AG10803 (cell line): ENCODE measurements at places on chromosomes 12 and 14.
A peak's percentile ranks its signal among the peaks of the same experiment; 100 is the strongest.

DNA sequence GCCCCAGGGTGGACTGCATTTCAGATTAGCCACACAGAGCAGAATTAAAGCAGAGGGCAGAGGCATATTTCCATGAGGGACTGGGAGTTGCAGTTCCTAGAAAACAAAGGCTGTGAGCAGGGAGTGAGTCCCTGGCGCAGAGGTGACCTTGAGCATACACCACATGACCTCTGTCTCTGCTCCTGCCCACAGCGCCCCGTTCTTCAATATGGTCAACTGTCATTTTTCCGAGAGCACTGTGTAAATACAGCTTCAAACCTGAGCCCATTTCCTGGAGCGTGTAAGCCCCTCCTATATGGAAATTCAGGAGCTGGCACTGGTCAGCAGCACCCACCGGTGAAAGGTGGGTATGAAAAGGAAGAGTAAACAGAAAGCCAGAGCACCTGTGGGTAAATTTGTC is 192.2 kb upstream of the PELI2 start:
- no peak for DNase-seq

DNA sequence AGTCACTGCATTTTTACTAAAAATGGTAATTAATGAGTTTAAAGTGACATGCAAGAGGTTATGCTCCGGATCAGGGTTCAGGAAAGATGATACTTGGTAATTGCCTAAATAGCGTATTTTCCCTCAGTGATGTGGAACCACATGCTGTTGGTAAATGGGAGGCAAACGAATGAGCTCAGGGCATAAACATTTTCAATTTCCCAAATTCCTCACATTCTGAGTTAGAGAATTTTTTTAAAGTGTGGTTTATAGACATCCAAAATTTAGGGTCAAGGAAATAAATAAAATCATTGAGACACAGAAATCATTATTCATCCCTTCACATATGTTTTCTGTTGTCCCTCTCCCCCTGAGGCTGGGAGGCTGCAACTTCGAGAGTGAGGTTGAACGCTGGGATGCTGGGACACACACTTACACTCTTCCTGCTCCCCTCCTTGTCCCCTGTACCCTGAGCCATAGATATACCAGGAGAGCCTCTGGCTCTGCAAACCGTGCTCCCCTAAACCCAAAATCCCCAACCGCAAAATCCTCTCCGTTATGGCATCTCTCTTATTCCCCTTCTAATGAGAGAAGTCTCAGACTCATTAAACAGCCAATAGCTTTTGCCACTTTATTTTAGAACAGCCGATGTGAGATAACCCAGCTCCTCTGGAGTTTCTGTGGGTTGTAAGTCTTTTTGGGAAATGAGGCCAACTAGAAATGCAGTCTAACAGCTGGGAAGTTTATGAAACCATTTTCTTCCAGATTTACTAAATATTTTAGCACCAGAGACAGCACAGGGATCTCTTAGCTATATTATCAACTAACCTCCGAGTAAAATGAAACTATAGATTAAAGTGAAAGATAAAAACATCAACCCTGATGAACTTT is 21.4 kb upstream of the ADGRD1 start:
- peak; percentile 84 for DNase-seq

- no peak for DNase-seq
Measured at GRCh38 chr12:147242-147641, 66.7 kb downstream of the SLC6A12 start.

- no peak for DNase-seq
Measured at GRCh38 chr14:100802766-100803165, 23.2 kb upstream of the MEG3 start.

DNA sequence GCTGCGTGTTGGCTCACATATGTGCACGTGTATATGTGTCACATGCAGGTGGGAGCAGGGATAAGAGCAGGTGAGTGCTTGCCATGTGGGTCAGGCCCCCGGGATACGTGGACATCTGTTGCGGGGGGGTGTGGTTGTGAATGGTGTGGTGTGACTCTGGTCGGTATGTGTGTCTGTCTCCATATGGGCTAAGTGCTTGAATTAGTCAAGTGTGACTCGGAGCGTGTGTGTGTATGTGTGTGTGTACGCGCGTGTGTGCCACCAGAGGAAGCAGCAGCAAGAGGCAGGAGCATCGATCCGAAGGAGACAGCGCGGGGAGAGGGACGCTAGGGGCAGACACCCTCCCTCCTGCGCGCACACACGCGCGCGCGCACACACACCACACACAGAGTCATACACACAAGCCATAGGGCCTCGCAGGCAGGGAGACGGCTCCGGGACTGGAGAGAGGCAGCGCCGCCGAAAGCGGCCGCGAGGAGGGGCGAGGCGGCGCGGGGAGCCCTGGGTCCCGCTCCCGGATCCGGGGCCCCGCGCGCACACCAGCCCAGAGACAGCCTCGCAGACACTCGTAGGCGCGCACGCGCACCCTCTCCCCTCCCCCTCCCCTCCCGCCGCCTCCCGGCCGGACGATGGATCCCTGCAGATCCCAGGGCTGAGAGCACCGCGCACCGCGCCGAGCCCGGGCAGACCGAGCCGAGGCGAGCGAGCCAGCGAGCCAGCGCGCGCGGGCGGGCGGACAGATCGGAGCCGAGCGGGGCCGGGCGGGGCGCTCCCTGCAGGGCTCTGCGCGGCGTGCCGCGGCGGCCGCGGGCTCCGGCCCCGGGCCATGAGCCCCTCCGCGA is at the start of gene ASIC1:
ASIC1 (plus strand) TSS at position 597 of the 842 bp plus-strand sequence. CDS start 1,171 bp downstream, outside the sequence.
- peak; percentile 63 for DNase-seq

DNA sequence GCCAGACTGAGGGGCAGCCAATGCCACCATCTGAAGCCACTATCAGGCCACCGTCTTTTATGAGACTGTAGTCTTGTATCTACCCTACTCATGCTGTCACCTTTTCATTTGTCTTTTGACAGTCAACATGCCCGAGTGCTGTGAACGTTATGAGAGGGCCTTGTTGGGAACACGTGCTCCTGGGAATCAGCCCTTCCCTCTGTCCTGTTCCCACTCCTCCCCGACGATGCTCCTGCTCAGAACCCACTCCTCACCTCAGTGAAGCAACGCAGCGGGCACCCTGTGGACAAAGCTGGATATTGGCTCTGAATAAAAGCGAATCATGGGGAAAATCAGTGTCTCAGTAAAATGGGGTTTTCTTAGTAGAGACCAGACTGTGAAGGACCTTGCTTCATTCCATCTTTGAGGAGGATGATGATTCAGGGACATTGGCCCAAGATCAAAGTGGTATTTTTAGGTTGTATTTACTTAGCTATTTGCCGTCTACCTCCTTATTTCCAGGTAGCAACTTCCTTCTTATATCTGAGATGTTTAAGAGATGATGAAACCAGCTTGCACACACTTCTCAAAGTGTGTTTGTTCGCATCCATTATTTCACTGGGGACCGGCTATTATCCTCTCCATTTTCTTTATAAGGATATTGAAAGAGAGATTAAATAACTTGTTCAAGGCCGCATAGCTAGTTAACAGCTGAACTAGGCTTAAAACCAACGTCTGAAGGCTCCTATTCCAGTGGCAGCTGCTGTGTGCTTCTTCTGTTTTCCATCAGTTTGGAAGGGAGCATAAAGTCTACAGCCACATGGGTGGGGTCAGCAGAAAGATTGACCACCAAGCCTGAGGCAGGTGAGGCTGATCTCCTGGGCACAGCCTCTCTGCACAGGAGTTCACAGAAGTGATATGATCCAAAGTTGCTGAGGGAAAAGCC is 43.9 kb upstream of the CTDSP2 start:
- peak; percentile 50 for DNase-seq

- DNase-seq, result no peak
Measured at GRCh38 chr14:74239848-74240793, 872 bp downstream of the VSX2 start.

GRCh38 chr14:56004786-56005185 is 113.4 kb upstream of the PELI2 start:
- DNase-seq, result peak; percentile 81
